NCI-H524 treated with DMSO at 0.1 percent for 48 hours (cell line): ENCODE measurements at places on chromosomes 16 and 17.

GRCh38 chr17:47257651-47258339 lies 4.2 kb downstream of the ITGB3 start:
- DNase-seq, result no peak

GRCh38 chr16:57531253-57531575 lies 5.2 kb downstream of the CCDC102A start:
- no peak for DNase-seq

- DNase-seq, result no peak
Observed at GRCh38 chr16:79914961-79915720, 314.6 kb upstream of the MAF start.

- DNase-seq, result no peak
Observed at GRCh38 chr16:30766933-30767284, 4.8 kb downstream of the RNF40 start.

DNA sequence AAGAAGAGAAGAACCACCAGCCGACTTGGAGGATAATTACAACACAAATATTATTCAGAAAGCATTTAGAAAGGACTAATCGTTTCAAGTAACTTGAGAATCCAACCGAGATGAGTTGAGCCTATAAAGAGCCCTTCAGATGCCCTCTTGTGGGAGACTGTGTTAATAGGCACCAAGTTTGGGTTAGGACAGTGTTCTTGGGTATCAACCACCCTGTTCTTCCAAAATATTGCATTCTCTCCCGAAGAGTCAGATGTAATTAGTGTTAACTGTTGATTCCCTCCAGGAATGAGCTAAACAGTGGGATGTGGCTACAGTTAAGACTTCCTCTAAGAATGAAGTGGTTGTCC lies 87.8 kb upstream of the NOL11 start:
- DNase-seq, result peak; percentile 71

DNA sequence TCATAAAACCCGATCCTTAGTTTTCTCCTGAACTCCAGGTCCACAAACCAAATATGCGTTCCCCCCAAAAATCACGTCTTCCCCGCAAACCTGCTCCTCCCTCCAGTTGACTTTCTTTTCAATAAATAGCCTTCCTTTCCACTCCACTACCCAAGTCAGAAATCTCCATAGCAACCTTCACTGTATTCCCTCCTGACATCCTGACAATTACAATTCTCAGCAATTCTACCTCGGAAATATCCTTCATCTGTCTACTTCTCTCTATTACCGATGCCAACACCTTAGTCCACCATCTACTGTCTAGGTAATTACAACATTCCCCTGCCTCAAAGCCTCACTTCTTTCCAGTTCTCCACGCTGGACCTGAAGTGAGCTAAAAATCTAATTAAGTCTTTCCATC lies 50.7 kb downstream of the SMURF2 start:
- no peak for DNase-seq

GRCh38 chr17:72974605-72975232 lies 117.8 kb downstream of the SLC39A11 start:
- DNase-seq, result no peak
